PC-3 (cell line): ENCODE measurements at places on chromosomes 5 and 9.

GRCh38 chr9:125548141-125548540 is 158.9 kb downstream of the MAPKAP1 start:
- H3K4me1 ChIP-seq: no peaks in the 10 kb centered on the region
- H3K27ac ChIP-seq: no peak overlapping the region
- H3K27me3 ChIP-seq: no peaks in the 10 kb centered on the region
- H3K4me3 ChIP-seq: no peak overlapping the region

GRCh38 chr5:104015765-104016164 is 453.2 kb upstream of the NUDT12 start:
- no peak overlapping the region for H3K27ac ChIP-seq
- peaks cover 18% of the 10 kb centered on the region for H3K4me1 ChIP-seq
- H3K27me3 ChIP-seq: no peaks in the 10 kb centered on the region
- H3K36me3 ChIP-seq: peaks cover 7% of the 10 kb centered on the region; the same call in 1 of the 2 replicates
- no peak overlapping the region for H3K4me3 ChIP-seq
- no peak for DNase-seq

- H3K4me1 ChIP-seq: peaks cover 15% of the 10 kb centered on the region
- no peak overlapping the region for H3K27ac ChIP-seq
- H3K36me3 ChIP-seq: no peaks in the 10 kb centered on the region
- DNase-seq: peak; percentile 63
- H3K27me3 ChIP-seq: no peaks in the 10 kb centered on the region
- H3K4me3 ChIP-seq: 0 out of 2 replicates have a peak overlapping the region, but pooled peaks have one; percentile 4
Observed at GRCh38 chr5:180915924-180916323, 17.0 kb downstream of the BTNL8 start.

DNA sequence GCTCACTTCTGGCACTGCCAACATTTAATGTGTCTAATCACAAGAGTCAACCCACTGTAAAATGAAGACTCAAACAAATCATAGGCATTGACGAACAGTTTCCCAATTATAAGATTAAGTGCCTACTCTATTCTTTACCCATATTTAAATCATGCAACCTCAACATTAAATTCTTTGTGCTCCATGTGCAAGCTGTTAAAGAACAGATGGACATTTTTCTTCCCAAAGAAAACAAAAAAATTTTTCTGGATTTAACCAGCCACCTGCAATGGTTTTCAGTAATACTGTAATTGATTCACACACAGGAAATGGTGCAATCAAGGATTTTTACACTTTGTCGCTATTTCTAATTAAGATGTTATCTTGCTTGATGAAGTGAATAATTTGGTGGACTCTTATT is 3.6 kb downstream of the HNRNPK start:
- H3K27me3 ChIP-seq: no peaks in the 10 kb centered on the region
- peaks cover 11% of the 10 kb centered on the region; the same call in 1 of the 2 replicates for H3K4me1 ChIP-seq
- no peak for DNase-seq
- peaks cover 77% of the 10 kb centered on the region for H3K36me3 ChIP-seq

DNA sequence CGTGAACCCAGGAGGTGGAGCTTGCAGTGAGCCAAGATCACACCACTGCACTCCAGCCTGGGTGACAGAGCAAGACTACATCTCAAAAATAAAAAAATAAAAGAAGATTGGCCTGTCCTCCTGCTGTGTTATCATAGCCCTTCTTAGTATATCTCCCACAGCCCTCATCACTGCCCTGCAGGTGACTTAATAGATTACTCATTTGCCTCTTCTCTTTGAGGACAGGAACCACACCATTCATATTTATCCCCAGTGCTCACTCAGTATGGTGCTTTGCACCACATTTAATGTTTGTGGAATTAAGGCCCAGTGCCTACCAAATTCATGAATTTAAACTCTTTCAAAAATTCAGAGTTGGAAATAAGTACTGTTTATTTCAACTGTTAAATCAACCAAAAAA is 10.3 kb downstream of the IDNK start:
- H3K4me1 ChIP-seq: no peaks in the 10 kb centered on the region
- no peaks in the 10 kb centered on the region for H3K27me3 ChIP-seq
- H3K36me3 ChIP-seq: no peaks in the 10 kb centered on the region
- no peak overlapping the region for H3K4me3 ChIP-seq

GRCh38 chr9:93225417-93225816 is 41.5 kb downstream of the WNK2 start:
- peaks cover 36% of the 10 kb centered on the region for H3K4me1 ChIP-seq
- peak overlapping the region; percentile 87; the same call in 1 of the 2 replicates for H3K27ac ChIP-seq
- H3K4me3 ChIP-seq: no peak overlapping the region
- no peak for DNase-seq
- H3K27me3 ChIP-seq: no peaks in the 10 kb centered on the region

GRCh38 chr5:166024970-166025369 is 2266.5 kb upstream of the WWC1 start:
- H3K4me3 ChIP-seq: no peak overlapping the region
- H3K36me3 ChIP-seq: no peaks in the 10 kb centered on the region
- H3K27me3 ChIP-seq: no peaks in the 10 kb centered on the region
- DNase-seq: no peak
- no peaks in the 10 kb centered on the region for H3K4me1 ChIP-seq

DNA sequence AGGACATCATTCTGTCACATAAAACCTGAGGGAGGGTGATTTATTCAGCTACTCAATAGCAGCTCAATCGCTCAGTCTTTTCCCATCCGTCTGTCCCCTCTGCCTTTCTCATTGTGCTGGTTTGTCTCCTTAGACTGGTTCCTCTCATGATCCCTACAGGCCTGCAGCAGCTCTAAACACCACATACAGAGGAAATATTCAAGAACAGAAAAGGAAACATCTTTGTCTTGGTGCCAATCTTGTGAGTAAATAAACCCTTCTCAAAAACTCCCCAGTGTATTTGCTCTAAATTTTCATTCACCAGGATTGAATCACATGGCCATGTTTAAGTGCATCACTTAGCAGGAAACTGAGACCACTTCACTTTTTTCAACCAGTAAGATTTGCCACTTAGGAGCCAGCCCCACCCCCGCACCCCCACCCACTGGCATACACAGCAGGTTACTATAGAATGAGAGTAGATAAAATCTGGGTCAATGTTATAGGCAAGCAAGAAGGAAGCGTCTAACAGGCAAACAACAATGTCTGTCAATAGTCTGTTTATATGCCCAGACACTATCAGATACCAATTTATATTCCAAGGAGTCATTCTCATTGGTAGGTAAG is 895.5 kb upstream of the DMAC1 start:
- no peak for DNase-seq
- H3K36me3 ChIP-seq: no peaks in the 10 kb centered on the region

GRCh38 chr9:135108831-135109510 is 21.5 kb downstream of the OLFM1 start:
- H3K36me3 ChIP-seq: no peaks in the 10 kb centered on the region
- no peaks in the 10 kb centered on the region for H3K4me1 ChIP-seq
- no peak for DNase-seq
- H3K4me3 ChIP-seq: no peak overlapping the region

- H3K27me3 ChIP-seq: no peaks in the 10 kb centered on the region
- no peak overlapping the region for H3K4me3 ChIP-seq
- no peak overlapping the region for H3K27ac ChIP-seq
- DNase-seq: no peak
Observed at GRCh38 chr5:173733831-173734501, 117.5 kb upstream of the BOD1 start.

- no peak overlapping the region for H3K4me3 ChIP-seq
- peaks cover 12% of the 10 kb centered on the region for H3K4me1 ChIP-seq
- H3K27ac ChIP-seq: peak overlapping the region; percentile 0; the same call in 1 of the 2 replicates
- no peaks in the 10 kb centered on the region for H3K27me3 ChIP-seq
Observed at GRCh38 chr5:61416010-61416409, 84.0 kb downstream of the ZSWIM6 start.

DNA sequence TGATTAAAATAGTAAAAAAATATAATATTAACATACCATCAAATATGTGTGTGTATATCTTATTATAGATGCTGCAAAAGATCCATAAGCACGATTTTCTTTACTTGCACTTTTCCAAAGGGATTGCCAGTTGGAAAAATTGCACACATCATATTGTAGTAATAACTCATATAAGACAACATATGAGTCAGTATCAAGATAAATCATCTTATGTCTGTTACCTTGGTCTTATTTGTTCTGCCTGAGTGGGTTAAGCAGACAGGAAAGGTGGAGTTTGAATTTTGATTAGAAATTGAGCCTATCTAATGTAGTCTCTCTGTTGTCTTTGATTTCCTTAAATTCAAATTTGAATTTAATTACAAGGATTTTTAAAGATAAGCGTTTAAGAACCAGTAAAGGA is 24.6 kb downstream of the LYSMD3 start:
- H3K36me3 ChIP-seq: no peaks in the 10 kb centered on the region; the same call in 1 of the 2 replicates
- H3K4me1 ChIP-seq: peaks cover 35% of the 10 kb centered on the region
- DNase-seq: peak; percentile 84
- no peaks in the 10 kb centered on the region for H3K27me3 ChIP-seq
- H3K27ac ChIP-seq: peak overlapping the region; percentile 67; the same call in 1 of the 2 replicates
- peak overlapping the region; percentile 0; the same call in 1 of the 2 replicates for H3K4me3 ChIP-seq

GRCh38 chr9:122941582-122942234 is 888 bp downstream of the RABGAP1 start:
- peak overlapping the region; percentile 80 for H3K27ac ChIP-seq
- H3K4me3 ChIP-seq: peak overlapping the region; percentile 86
- DNase-seq: peak; percentile 12
- H3K27me3 ChIP-seq: no peaks in the 10 kb centered on the region
- peaks cover 15% of the 10 kb centered on the region; the same call in 1 of the 2 replicates for H3K36me3 ChIP-seq

DNA sequence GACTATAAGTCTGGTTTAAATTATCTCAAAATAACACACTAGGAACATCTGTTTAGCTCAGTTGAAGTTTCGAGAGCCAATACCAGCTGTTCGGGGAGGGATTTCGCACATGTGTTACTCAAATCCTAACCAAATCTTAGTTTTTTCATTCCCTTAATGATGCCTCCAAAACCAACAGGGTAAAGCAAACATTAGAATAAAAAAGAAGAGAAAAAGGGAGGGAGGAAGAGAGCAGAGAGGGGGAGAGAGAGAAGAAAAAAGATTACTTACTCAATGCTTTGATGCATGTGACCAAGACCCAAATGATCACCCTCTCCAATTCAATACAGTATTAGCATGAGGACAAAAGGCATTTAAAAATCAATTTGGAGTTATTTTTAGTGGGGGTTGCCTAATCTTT is 86.0 kb upstream of the NR5A1 start:
- no peaks in the 10 kb centered on the region for H3K27me3 ChIP-seq
- H3K4me1 ChIP-seq: no peaks in the 10 kb centered on the region
- H3K36me3 ChIP-seq: no peaks in the 10 kb centered on the region
- DNase-seq: no peak
- no peak overlapping the region for H3K4me3 ChIP-seq

DNA sequence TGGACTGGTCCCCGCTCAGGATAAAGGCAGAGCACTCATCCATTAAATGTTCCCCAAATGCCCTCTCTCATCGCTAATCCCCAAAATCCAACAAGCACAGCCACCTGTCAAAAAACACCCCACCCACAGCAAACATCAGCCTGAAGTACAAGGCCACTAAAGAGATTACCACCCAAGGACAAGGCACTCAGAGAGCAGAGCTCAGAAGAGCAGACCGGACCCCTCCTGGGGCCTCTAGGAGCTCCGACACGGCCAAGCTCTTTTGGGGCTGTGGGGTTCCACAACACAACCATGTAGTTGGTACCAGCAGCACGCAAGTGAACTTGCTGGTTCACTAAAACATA is 9.8 kb downstream of the VDAC1 start:
- H3K27me3 ChIP-seq: no peaks in the 10 kb centered on the region
- H3K27ac ChIP-seq: no peak overlapping the region
- no peak overlapping the region for H3K4me3 ChIP-seq
- H3K4me1 ChIP-seq: peaks cover 39% of the 10 kb centered on the region
- DNase-seq: no peak

GRCh38 chr5:135711911-135712310 is 122.6 kb upstream of the SLC25A48 start:
- no peaks in the 10 kb centered on the region for H3K36me3 ChIP-seq
- no peak for DNase-seq
- no peaks in the 10 kb centered on the region for H3K4me1 ChIP-seq
- no peak overlapping the region for H3K27ac ChIP-seq

DNA sequence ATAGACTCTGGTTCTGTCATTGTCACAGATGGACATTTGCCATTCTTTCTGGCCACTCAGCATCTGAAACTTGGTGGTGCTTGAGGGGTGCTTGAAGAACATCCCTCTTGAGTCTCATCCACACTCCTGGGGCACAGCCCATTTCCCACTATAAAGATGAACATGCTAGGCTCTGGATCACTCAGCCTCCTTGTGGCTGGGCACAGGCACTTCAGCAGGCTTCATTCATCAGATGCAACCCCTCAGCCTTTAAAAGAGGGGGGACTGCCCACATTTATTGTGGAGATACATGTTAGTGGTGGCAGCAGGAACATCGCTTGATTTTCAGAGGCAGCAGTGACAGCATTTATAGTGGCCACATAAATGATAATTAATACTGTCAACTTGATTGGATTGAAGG is 124.7 kb upstream of the NIPBL start:
- H3K4me1 ChIP-seq: no peaks in the 10 kb centered on the region
- no peak overlapping the region for H3K27ac ChIP-seq
- H3K4me3 ChIP-seq: no peak overlapping the region
- peak; percentile 28 for DNase-seq
- no peaks in the 10 kb centered on the region for H3K36me3 ChIP-seq

DNA sequence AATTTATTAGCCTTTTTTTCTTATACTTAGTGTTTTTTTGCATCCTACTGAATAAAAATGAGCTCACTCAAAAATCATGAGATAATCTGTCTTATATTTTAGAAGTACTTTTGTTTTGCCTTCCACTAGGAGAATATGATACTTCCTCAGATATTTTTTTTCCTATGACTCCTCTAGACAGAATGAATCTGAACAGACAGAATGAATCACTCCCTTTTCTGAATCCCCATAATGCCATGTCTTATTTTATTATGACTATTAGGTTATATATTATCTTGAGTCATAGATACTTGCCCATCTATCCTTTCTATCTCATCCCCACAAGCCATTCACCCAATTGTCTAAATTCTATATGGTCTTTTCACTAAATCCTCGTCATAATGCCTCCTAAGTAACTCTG is 134.6 kb downstream of the BRINP1 start:
- no peaks in the 10 kb centered on the region for H3K36me3 ChIP-seq
- no peak for DNase-seq
- no peak overlapping the region for H3K27ac ChIP-seq
- no peaks in the 10 kb centered on the region for H3K4me1 ChIP-seq
- no peaks in the 10 kb centered on the region for H3K27me3 ChIP-seq
- H3K4me3 ChIP-seq: no peak overlapping the region

GRCh38 chr9:82563094-82563493 is 499.8 kb downstream of the RASEF start:
- no peak overlapping the region for H3K27ac ChIP-seq
- H3K27me3 ChIP-seq: no peaks in the 10 kb centered on the region
- H3K4me3 ChIP-seq: no peak overlapping the region
- no peaks in the 10 kb centered on the region for H3K4me1 ChIP-seq
- DNase-seq: no peak
- no peaks in the 10 kb centered on the region for H3K36me3 ChIP-seq
